ENCODE measurements at places on chromosomes 12 and 14.

DNA sequence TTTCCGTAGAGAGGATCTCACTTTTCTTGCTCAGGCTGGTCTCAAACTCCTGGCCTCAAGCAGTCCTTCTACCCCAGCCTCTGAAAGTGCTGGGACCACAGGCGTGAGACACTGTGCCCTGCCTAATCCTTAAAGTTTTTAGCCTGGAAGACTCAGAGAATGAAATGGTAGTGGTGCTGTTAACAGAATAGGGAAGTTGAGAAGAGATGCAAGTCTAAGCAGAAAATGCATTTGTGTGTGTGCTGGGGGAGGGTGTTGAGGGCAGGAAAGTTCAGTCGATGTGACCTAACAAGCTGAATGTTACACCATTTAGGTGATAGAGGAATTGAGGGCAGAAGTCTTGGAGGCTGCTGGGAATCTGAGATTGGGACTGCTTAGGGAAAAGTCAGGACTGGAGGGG is 6.9 kb upstream of the TUBA1A start:
- no peak for DNase-seq

DNA sequence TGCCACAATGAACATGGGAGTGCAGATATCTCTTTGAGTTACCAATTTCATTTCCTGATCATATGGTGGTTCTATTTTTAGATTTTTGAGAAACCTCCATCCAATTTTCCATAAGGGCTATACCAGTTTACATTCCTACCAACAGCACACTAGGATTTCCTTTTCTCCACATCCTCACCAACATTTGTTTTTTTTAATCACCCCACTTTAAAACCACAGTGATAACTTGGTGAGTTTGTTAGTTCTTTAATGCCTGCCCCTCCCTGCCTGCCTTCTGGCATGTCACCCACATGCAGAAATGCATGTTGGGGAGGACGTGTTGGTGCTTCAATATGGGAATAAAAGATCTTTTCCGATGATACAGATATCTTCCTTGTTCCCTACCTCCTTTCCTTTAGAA is 167.9 kb downstream of the CAND1 start:
- no peak for DNase-seq

DNA sequence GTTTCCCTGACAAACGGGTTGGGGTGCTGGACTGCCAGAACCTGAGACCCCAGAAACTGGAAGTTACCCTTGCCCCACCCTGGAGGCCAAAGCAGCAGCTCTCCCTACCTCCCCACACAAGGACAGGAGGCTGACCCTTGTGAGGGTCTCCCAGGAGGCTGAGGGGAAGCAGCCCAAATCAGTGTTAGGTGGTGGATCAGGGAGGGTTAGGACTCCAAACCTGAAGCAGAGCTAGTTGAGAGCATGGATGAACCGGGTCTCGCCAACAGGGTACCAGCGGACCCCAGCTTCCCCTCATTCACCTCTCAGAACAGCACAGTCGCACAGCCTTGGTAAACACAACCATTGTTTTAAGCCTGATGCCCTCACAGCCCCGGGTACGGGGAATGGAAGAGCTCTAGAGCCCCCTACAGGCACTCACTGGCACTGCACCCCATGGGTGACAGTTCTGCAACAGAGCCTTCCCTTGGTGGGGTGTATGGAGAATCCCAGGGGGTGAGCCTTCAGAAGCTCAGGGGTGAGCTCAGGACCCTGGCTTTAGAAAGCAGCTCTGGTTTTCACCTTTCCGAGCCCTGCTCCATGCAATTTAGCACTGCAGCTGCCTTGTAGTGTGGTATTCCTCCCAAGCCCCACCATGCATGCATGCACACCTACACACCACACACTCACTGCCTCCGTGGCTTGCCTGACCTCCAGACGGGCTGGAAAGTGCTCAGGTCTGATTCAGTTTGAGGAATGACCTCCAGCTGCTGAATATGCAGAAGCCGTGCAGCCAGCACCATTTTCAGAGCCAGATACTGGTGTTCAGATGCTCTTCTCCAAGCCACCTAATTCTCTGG is 11.2 kb downstream of the ESRRB start:
- peak; percentile 63 for DNase-seq

DNA sequence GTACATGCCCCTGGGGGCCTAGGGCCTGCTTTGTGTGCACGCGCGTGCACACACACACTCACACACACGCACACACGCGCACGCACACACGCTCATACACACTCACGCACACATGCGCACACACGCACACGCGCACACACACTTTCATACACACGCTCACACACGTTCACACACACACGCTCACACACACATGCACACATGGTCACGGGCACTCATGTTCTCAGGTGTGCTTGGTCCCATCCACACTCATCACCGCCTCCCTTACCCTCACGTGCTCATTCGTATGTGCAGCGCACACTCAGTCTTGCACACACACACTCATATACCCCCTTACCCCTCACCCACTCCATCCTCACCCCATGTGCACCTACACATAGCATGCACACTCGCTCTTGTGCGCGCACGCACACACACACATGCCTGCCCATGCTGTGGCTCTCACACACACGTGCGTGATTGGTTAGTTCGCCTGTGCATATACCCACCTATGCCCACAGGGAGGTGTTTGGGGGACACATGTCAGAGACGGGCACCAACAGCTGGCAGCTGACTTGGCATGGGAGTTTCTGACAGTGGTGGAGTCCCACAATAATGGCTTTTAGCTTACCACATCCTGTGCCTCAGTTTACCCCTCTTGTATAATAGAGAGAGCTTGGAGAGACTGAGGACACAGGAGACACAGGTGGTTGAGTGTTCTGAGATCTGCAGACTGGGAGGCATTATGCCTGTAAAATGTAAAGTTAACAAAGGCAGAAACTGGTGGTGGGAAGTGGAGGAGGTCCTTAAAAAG is 28.7 kb downstream of the TSPAN9 start:
- DNase-seq: no peak

- no peak for DNase-seq
These were observed 84.7 kb upstream of the TSPAN8 start for GRCh38 chr12:71242511-71242910.

DNA sequence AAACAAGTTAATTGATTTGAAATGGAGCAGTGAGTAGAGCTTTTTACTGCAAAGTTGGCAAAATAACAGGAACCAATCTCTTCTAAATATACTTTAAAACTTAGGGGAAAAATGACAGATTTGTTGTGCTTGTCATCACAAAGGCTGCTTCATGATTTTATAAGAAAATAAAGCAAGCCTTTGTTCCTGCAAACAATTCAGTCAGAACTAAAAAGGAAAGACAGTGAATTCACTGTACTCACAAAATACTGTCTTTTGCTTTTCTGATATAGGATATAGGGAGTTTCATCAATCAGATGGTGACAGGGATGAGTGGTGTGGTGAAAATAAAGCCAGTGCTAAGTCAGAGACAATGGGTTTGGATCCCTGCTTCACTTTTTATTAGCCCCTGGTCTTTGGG is 126.0 kb downstream of the HELB start:
- no peak for DNase-seq

DNA sequence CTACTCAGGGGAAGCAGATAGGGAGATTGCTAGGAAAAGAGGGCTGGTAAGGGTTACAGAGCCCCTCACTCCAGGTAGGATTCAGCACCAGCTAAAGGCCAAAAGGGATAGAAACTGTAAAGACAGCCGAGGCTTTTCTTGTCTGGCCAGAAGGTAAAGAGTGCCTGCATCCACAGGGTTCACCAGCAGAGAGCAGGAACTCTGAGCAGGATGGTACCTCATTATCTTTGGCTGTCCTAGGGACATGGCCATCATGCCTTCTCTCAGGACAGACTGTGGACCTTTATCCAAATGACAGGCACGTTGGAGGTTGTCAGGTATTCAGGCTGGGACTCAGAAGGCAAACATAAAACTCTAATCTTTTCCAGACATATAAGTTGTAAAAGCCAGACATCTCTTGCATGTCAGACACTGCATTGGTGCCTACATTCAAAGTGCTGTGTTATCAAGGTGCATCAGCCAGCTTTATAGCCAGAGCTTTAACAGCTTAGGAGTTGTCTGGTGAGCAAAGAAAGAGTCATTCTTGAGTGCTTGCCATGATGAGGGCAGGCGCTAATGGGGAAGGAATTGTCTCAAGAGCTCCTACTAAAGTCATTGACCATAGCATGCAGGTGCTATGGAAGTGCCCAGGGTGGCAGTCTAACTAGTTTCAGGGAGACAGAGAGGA is 89.5 kb downstream of the PELI2 start:
- no peak for DNase-seq

DNA sequence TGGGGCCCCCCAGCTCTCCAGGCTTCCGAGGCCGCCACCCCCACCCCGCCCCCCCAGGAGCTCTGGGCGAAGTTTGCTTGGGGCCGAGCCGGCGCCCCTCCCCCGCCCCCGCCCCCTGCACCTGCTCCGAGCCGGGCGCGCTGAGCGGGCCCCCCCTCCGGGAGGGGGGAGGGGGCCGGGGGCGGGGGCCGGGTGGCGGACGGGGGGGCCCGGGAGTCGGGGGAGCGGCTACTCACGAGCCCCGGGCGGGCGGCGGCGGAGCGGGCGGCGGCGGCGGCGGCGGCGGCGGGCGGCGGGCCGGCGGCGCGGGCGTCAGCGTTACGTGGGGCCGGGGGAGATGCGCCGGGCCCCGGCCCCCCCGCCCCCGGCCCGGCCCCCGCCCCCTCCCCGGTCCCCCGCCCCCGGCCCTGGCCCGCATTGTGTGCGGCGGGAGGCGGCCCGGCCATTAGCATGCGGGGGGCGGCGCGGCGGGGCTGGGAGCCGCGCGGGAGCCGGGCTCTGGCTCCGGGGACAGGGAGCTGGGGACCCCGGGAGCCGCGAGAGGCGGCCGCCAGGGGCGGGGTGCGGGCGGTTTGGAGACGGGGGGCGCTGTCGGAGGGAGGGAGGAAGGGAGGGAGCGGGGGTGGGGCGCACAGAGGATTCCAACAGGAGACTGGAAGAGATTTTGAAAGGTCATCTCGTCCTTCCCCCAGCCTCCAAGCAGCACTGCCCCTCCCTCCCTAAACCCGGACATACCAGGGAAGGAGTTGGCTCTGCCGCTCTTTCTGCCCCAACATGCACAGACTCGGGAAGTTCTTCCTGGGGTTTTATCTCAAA is at the start of gene ZNF219:
TSS of gene ZNF219 (minus strand) at position 580 of the 816 bp plus-strand sequence. CDS start 5,064 bp downstream, outside the sequence.
- DNase-seq: peak; percentile 39

- DNase-seq: no peak
These were observed 154.4 kb upstream of the DIO3 start for GRCh38 chr14:101406921-101407320.

DNA sequence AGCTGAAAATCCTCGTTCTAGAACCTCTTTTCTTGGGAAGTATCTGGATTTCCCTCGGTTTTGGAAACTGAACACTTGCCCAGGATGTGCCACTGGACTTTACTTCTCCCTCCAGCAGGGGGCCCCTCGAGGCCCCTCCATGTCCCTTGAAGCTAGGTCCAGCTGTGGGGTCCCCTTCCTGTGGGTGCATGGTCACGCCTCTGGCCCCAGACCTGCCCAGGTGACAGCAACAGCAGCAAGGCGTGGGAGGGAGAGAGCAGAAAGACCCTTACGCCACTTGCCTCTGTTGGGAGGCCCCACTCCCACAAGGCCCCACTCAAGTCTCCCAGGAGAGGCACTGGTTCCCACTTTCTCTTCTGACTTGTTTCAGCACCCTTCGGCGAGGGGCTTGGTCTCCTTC is 3.1 kb downstream of the SLC25A29 start:
- no peak for DNase-seq

DNA sequence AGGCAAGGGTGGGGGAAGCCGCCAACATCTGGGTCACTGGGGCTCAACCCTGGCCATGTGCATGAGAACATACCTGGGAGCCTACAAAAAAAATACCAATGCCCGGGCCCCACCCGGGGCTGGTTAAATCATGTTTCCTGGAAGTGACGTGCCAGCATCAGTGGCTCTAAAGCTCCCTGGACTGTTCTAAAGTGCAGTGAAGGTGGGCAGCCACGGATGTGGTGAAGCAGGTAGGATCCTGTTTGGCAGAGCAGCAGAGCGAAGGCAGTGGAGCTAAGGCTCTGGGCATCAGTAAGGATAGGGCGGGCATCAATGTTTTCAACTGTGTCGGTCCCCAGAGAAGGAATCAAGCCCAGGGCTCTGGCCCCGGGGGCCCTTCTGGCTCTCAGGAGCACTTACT is 525 bp upstream of the GPR68 start:
- no peak for DNase-seq

DNA sequence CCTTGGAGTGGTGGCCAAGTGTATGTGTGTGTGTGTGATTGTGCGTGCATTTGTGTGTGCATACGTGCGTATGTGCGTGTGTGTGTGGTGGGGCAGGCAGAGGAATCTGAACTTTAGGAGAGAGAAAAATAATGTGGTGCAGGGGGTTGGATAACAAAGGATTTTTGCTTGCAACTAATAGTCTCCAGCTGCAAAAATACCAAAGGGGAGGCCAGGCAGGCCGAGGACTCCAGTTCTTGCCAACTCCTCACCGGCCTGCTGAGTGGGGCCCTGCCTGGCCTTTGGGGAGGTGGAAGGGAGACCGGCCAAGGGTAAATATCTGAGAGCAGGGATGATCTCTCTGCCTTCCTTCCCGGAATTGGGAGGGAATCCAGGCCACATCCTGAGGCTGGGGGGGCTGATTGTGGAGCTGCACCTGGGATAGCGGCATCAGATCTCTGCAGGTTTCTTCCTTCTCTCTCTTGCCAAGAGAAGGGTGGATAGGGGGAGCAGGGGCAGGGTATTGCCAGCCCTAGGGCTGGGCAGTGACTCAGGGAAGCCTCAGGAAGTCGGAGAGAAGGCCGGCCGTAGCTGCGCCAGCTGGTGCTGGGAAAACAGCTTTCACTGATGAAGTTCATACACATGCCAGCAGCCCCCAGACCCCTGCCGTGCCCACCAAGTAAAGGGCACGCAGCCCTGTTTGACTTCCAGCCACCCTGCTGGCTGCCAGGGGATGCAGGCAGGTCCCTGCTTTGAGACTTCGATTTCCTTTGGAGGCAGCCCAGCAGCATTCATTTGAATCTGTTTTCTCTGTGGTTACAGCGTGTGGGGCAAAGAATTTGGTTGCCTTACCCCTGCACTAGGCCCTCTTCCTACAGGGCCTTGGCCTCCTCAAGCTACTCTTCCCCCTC is 4.6 kb upstream of the LRP1-AS start:
- DNase-seq: peak; percentile 21

- no peak for DNase-seq
These were observed 50.4 kb downstream of the DICER1 start for GRCh38 chr14:95106971-95107370.

GRCh38 chr12:68359674-68360073 is 27.5 kb upstream of the MDM1 start:
- DNase-seq: no peak

DNA sequence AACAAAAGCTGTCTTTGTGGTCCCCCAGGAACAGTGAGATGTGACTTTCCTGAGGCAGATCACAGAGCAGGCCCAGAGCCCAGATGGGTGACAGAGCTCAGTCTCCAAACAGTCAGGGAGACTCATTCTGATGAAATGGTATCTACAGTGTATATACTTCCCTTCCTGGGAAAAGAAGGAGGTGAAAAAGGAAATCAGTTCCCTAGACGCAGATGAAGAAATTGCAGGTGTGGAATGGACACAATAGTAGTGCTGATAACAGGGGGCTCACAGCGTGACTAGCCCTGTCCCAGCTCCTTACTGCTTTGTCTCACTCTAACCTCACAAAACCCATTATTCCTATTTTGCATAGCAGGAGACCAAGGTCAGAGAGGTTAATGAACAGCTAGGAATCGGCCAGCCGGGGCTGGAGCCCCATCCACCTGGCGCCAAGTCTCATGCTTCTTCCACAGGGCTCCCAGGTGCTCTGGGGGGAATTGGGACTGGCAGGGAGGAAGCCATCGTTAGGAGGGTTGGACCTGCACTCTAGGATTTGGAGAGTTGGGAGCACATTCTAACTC is 11.9 kb downstream of the KCNH3 start:
- no peak for DNase-seq
